ENCODE measurements at places on chromosomes 5 and 9.

DNA sequence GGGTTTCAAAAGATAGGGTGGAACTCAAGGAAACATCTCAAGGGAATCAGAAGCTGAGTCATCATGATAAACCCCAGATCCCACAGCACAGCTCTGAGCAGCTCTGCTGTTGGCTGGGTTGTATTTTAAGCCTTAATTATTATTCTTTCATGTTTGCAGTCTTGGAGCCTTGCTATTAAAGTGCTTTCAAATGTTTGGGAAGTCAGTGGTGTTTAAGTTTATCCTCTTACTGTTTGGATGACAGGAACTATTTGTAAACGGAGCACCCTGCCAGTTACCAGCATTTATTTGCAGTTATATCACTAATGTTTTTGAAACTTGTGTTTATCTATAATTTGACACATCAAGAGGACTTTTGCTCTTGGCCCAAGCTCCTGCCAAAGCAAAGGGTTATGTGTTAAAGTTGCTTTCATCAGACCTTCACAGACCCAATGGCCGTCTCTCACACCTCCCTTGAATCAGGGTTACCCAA lies 141.1 kb upstream of the SPDL1 start:
- no peak for DNase-seq

DNA sequence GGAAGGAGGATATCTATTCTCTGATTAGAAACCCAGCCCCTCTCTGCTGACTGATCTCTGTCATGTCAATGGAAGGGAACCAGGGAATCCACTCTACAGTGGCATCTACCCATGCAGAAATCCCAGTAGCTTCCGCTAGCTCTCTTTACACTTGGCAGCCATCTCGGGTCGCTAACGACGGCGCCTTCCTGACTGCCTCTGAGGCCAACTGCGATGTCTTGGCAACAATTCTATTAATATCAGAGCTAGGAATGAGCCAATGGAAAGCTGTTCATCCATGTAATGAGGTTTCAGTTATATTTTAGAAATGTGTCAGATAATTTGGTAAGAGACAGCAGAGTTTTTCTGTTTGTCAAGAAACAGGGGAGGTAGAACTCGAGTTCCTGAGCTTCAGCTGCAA lies 67.6 kb upstream of the ATP10B start:
- no peak for DNase-seq

GRCh38 chr9:34994900-34995669 lies 5.5 kb downstream of the DNAJB5 start:
- DNase-seq = no peak

DNA sequence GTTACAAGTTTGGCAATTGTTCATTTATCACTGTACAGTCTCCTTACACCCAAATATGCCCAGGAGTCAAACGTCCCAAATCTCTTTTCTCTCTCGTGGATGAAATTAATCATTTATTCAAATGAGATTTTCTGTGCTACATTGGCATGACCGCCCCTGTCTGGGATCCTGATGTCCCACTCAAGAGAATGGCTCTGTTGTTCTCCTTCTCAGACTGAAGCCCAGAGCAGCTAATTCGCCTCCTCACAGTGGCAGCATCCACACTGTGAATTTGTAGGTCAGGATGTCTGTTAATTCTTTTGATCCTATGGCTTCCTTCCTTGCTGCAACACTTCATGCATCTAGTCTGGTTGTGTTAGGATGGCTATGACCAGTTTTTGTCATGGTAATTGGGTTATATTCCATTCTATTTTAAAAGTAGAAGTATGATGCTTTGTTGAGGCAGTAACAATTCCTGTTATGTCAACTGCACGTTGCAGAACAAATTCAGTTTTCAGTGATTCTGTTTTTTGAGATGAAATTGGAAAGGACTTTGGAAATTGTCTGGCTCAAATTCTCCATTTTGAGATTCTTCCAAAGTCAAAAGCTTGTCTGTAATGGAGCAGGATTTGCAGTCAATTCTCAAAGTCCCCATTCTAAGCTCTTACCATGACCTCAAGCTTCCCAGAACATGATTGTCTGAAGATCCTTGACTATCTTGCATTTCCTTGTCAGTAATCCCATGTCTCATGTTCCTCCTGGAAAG lies 141.5 kb upstream of the GAS1 start:
- DNase-seq = no peak

DNA sequence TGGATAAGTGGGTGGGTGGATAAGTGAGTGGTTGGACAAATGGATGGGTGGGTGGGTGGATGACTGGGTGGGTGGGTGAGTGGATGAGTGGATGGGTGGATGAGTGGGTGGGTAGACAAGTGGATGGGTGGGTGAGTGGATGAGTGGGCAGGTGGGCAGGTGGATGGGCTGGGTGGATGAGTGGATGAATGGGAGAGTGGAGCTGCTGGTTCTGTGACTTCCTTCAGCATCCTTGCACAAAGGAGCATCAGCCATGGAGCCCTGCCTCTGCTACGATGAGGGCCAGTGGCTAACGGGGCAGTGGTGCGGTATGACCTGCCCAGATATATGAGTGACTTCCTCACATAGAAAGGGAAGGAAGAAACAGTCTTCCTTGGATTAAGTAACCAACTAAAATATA lies 398.7 kb upstream of the IRX4 start:
- no peak for DNase-seq

GRCh38 chr9:16221366-16221765 lies 649.1 kb downstream of the BNC2 start:
- DNase-seq = no peak

DNA sequence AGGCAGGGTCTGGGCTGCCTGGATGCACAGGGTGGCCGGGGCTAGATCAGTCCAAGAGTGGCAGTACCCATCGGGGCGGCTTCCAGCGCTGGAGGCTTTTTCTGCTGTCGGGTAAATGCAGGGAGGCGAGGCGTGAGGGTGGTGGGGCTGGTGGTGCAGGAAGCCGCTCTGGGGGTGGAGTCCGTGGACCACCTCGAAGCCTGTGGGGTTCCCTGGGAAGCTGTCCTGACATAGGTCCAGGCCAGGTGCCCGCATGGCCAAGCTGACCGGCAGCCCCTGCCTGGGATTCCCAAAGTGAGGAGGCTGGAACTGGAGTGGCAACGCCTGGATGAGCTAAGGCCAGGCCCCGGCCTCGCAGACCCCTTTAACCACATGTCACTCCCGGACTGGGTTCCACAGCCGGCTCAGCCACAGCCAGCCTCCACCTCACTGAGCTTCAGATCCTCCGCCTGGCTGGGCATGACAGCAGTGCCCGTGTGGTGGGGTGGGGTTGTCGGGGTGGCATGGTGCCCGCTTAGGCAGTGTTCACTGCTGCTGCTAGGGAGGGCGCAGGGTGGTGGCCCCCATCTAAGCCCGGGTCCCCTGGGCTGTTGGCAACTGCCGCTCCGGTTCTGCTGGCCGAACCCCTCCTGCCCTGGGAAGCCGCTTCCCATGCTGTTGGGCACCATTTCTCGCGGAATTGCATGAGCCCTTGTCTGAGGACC lies 1.4 kb upstream of the QRFP start:
- no peak for DNase-seq

GRCh38 chr9:111909444-111909843 lies 12.8 kb downstream of the UGCG start:
- DNase-seq = no peak

All from BJ (cell line).